ENCODE measurements at places on chromosomes 6 and 20.

DNA sequence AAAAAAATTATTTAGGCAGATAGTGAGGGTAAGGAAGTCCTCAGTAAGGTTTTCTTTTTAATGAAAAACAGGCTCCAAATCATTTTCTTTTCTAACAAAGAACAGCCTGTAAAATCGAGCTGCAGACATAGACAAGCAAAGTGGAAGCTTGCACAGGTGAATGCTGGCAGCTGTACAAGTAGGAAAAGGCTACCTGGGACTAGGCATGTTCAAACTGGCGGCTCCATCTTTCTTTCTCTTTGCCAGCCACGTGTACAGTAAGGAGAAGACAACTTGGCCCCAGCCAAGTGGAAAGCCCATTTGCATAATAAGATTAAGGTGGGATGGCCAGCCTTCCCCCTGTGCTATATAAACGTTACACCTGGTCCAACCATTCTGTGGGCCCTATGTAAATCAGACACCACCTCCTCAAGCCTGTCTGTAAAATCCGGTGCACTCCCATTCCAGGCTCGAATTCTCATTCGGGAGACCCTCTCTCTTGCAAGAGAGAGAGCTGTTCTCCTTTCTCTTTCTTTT, 27.0 kb upstream of the SLC2A12 start:
- no peak for DNase-seq

- no peak for DNase-seq
Measured at GRCh38 chr6:169088762-169089161, 164.9 kb downstream of the THBS2 start.

- no peak for DNase-seq
Measured at GRCh38 chr20:44033344-44033743, 118.7 kb downstream of the TOX2 start.

GRCh38 chr6:158068893-158069799, 87.5 kb downstream of the SYNJ2 start:
- no peak for DNase-seq

- no peak for DNase-seq
Measured at GRCh38 chr6:169964486-169965180, 213.2 kb downstream of the ERMARD start.

- DNase-seq: no peak
Measured at GRCh38 chr6:158907931-158908330, 88.8 kb upstream of the EZR start.

DNA sequence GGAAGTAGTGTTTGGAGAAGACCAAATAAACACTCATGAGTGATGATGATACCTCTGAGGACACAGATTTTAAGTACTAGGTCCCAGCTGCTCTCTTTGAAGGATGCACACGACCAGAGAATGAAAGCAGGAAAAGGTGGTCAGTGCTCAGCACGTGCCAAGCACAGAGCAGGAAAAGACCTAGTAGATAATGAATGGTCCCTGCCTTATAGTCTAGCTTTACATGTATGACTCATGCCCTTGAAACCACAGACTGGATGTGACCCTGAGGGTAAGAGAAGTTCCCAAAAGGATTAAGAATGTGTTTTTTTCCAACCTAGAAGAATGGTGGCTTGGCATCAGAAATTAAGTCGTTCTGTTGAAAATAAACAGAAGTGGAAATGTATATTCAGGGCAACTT, 2.8 kb upstream of the MC3R start:
- no peak for DNase-seq

DNA sequence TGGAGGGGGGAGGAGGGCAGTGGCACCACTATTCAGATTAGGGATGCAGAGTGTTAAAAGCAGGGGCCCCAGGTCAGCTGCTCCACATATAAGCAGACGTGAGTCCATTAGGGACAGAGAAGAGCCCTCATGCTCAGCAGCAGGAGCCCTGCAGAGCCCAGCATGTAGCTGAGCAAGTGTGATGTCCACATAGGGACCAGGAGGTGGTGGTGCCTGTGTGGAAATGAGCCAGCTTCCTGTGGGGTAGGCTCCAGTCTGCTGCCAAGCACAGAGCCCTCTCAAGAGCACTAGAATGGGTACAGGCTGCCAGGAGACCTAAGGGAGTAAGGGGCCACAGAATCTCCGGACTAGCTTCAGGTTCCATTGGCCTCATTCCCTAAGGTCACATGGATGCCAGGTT, 57.9 kb upstream of the MLN start:
- no peak for DNase-seq

DNA sequence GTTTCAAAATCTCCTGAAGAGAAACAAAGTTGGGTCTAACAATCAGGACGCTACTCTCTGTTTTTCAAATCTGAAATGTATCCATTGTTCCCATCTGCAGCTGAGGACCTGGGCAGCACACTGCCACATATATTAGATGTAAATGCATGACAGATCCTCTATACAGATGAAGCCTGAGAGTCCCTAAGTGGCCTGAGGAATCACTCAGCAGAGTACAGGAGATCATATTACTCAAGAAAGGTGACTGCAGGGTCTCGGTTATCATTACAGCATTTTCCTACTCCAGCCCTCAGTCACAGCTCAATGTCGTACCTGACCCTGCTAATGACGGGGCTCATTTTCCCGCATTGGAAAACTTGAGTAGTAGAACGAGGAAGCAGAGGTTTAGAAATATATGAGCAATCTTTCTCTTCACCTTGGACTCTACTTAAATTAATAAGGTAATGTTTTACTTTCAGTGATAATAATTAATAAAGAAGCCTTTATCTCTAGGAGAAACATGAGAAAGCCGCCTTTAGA, 256.2 kb upstream of the IRAK1BP1 start:
- no peak for DNase-seq

- no peak for DNase-seq
Measured at GRCh38 chr6:123547216-123547978, 89.4 kb downstream of the TRDN start.

DNA sequence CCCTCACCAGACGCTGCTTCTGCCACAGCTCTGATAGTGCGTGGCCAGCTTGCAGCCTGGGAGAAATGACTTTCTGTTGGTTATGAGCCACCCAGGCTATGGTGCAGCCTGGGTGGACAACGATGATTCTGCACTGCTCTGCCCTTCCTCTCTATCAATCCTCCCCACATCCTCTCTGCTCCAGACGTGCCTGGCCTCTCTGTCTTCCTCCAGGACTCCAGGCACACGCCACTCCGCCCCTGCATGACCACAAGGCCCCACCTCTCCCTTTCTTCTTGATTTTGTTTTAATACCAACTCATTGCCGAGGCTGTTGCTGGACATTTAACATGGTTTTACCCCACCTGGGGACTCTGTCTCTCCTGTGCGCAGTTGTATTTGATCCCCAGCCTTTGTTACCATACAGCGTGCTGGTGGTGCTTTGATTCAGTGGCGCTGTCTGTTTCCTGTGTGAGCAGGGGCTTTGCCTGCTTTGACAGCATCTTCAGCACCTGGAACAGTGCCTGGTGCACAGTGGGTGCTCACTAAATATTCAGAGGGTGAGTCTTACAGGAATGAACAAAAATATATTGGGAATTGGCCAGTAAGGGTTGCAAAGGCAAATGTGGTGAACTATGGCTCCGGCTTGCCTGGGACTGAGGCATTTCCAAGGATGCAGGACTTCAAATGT, 280.9 kb downstream of the CDH26 start:
- no peak for DNase-seq

DNA sequence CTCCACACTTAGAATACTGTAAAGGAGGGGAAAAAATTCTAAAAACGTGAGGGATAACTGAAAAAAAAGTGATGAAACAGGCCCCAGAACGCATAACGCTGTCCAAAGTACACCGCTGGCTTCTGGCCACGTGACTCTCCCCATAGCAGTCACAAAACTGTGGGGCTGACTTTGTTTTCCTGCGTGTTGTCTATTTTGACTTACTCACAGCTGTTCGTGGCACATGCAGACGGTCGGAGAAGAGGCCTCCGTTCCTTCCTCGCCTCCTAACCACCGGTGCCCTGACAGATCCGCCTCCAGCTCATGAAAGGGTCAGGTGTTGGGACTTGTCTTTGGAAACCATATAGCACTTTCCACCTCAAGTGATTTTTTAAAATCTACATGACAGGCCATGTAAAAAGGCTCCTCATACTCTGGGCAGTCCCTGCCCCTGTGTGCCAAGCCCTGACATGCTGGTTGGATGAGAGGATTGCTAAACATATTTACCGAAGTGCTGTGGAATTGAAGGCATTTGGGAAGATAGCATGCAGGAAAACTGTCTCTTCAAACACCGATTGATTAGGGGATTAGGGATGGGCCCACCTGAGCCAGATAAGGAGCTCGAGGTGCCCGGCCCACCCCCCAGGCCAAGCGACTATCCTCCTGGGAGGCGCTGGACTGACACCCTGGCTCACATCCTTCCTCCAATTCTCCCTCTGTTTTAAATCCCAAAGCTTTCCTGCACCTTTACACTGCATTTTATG, 54.8 kb downstream of the DACT2 start:
- DNase-seq: no peak

GRCh38 chr6:82980086-82980485, 85.6 kb downstream of the UBE3D start:
- no peak for DNase-seq

DNA sequence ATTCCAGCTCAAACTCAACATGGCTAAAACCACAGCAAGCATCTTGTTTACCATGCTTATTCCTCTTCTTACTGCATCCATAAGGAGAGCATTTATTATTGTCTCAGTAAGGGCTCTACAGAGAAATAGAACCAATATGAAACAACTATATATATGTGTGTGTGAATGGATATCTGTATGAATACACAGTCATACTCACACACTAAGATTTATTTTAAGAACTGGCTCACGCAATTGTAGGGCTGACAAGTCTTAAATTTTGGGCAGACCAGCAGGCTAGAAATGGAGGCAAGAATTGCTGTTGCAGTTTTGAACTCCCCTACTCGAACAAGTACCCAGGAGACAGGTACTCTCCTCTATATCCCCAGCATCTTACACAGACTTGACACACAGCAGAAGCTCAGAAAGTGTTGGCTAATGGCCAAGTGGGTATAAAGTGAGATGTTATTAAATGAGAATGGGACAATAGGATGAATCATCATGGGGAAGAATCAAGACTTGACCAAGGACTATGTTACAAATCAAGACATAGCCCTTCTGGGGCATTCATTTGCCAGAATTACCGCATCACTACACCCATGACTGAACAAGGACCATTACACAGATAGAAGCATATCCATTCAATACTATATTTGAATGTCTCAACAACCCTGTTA, 13.0 kb downstream of the ZHX3 start:
- no peak for DNase-seq

DNA sequence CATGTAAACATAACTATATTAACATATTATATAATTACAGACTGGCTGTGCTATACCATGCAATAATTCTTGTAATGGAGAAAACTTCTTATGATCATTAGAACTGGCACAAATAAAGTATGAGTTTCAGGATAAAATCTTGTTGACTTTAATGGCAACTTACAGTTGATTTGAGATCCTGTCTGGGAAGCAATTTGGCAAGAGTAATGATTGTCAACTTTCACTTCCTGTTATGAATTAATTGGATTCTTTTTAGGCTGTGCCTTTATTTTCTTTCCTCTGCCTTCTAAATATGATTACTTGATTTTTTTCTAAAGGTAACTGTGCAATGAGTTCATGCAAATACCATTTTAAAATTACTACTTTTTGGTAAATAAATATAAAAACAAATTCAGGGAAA, 158.1 kb upstream of the B3GAT2 start:
- no peak for DNase-seq

DNA sequence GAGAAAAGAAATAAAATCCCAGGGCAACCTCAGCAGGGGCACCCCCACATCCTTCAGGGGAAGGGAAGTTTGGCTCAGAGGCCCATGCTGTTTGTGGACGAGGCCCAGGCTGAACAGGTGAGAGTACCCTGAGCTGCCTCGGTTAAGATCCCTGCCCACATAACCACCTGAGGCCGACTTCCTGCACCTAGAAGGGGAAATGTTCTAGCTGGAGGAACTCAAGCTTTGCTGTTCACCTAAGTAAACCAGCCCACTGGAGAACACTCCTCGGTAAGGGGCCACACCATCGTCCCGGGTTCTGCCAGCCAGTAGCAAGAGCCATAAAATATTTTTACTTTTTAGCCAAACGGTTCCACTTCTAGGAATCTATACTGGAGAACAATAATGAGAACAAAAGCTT, 88.2 kb downstream of the SLC23A2 start:
- no peak for DNase-seq

DNA sequence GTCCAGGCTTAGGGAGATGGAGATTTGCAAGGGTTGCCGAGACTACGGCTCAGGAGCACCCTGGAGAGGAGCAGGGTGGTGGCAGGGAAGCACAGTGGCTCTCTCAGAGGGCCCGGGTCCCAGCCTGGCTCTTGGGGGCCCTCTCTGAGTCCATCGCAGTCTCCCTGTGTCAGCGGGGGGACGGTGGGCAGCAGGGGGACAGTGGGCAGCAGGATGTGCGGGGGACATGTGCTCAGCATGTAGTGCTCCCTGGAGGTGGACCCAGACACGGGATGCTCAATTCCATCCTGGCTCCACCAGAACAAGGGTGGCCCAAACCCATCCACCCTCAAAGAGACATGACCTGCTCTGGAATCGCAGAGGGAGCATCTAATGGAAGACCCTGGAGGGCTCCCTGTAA, 43.0 kb upstream of the ZBP1 start:
- no peak for DNase-seq

DNA sequence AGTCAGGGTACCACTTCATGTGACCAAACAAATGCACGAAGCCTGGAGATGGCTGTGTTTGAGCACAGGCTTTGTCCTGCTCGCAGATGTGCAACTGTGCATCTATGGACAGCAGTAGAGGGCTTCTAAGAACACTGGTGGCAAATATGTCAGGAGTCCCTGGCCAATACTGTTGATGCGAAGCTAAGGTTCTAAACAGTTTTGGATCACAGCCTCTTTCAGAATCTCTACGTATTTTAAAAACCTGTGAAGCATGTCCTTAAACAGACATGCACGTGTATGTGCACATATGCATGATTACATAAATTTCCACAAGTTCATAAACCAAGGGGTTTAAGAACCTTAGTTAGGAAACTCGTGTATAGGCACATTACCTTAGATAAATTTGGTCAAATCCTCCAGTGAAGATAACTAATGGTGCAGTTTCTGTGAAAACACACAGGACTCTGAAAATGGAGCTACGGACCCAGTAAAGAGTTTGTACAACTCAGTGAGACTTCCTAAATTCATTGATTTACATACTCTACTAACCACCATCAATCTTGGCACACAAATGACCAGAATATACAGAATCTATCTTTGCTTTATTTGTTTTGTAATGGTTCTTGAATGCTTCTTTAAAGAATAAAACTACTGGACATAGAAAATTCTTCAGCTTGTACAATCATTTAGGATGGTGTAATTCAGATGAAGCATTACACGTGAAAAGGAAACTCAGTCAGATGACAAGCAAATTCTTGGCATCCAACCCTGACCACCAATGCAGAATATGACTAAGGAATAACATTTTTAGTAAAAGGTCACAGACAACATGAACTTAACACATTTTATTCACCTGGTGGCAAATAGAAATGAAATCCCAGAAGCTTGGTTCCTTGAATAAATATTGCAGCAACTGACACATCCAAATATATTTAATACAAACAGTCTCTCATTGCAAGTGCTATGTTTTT, 27.4 kb downstream of the KCNQ5 start:
- no peak for DNase-seq
